ENCODE measurements at places on chromosomes 3 and 15.

DNA sequence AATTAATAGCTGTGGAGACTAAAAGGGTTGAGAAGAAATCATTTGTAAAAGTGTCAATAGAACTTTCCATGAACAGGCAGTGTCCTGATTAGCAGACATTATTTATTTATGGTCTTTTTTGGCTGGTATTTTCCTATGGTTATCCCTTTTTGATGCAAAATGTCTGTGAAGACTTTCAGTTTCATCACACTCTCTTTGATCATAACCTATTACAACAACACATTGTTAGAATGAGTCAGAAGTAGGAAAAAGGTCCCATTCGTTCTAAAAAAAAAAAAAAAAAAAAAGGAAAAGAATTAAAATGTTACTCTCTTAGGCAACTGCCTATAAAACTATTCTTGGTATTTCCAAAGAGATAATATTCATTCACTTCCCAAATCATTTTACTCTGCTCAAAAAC lies 62.1 kb downstream of the SLC49A4 start:
- DNase-seq, result no peak

- peak; percentile 5 for DNase-seq
Observed at GRCh38 chr3:190384309-190384756, 3.6 kb upstream of the CLDN16 start.

GRCh38 chr15:85407421-85408269 lies 27.2 kb downstream of the AKAP13 start:
- DNase-seq, result peak; percentile 35

- no peak for DNase-seq
Observed at GRCh38 chr3:30642849-30643361, 36.5 kb downstream of the TGFBR2 start.

- DNase-seq, result no peak
Observed at GRCh38 chr3:101458387-101458786, 54.6 kb downstream of the SENP7 start.

GRCh38 chr3:39104961-39105686 lies 2.3 kb downstream of the GORASP1 start:
- DNase-seq, result no peak

- no peak for DNase-seq
Observed at GRCh38 chr3:138367911-138368310, 19.5 kb downstream of the MRAS start.

DNA sequence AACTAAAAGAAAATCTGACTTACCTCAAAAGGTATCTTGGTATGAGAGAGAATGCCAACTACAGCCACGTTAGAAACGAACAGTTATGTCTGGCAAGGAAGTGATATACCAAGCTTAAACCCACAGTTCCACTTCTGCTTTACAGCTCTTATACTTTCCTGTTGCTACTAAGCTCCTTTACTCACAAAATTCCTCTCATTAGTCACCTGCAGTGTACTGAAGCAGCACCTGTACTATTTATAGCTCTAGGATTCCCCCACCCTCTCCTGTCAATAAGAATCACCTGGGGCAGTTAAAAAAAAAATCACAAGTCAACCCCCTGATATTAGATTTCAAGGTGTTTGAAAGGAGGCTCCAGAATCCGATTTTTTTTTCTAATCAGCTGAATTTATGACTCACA lies 2.9 kb upstream of the TMEM266 start:
- DNase-seq, result no peak

- DNase-seq, result no peak
Observed at GRCh38 chr3:4772171-4772804, 206.9 kb upstream of the BHLHE40 start.

DNA sequence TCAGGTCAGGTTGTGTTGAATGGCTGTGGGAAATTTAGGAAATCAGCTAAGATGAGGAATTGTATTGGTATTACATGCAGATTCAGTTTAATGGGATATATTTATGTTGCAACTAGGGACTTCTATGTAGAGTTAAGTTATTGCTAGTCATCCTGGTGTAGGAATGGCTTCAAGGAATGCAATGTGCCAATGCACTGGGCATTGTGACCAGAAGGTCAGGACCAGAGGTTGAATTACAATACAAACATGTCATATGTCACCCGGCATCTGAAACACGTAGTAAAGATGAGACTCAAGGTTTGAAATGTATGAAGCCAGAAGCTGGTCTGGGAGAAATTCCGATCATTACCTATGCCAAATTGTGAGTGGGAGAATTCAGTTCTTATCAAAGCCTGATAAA lies 11.7 kb upstream of the GAP43 start:
- no peak for DNase-seq

- no peak for DNase-seq
Observed at GRCh38 chr3:120157681-120158080, 63.4 kb upstream of the GSK3B start.

DNA sequence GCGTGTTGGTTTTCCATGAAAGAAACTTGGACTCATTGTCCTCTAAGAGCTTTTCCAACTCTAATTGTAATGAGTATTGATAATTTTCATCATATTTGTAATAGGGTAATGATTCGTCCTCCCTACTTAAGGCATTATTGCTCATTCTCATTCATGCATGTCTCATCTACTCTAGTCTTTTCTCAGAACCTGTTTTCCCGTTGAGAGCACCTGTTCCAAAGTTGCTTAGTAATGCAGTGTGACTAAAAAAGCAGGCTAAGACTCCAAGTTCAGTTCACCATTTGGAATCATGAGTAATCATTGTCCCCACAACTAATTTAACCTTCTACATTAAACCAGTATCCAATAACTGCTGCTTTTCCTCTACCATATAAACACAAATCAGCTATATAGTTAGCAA lies 84.0 kb downstream of the FILIP1L start:
- no peak for DNase-seq

All from DMS 273 treated with DMSO at 0.1 percent for 48 hours (cell line).